Stromal cell of bone marrow (primary cell): ENCODE measurements at places on chromosomes 4 and X.

DNA sequence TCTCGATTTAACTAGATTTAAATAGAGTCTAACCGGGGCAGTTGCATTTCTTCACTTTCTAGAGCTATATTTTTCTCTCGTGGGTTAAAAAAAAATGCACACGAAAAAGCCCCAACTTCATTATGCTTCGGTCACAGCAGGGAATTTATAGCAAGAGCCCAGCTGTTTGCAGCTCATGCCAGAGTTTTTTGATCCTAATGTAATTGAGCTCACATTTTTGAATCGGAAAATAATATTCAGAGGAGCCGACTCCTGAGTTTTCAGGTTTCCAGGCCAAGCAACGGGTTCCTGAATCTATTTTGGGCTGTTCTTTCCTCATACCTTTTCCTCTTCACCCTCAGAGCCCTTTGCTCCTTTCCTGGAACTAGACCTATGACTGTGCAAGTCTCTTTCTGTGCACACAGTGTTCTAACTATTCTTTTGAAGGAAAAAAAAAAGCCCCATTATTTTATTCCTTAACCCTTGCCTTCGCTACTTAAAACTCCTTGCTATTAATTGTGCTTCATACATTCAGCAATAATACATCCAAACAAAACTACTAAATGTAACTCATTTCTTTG lies 27.5 kb upstream of the ESX1 start:
- no peak for DNase-seq

DNA sequence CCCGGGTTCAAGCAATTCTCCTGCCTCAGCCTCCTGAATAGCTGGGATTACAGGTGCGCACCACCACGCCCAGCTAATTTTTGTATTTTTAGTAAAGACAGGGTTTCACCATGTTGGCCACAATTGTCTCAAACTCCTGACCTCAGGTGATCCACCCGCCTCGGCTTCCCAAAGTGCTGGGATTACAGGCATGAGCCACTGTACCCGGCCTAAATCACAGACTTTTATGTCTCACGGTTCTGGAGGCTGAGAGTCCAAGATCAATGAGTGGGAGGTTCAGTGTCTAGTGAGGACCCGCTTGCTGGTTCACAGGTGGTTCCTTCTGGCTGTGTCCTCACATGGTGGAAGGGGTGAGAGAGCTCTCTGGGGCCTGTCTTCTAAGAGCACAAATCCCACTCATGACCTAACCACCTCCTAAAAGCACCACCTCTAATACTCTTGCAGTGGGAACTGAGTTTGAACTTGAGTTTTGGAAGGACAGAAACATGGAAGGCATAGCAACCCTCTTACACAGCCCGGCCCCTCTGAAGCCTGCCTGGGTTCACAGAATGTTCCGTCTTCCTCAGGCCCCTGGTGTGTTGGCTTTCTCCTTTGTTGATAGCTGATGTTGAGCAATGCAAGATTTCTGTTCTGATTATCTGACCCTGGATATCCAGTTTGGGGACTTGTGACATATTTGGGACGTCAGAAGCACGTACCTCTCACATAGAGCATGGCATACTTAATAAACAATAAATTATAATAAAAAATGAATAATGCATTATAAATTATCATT lies 1.9 kb upstream of the AKAP17A start:
- no peak for DNase-seq

- DNase-seq: no peak
Measured at GRCh38 chr4:77505275-77505957, 100.2 kb upstream of the CXCL13 start.

DNA sequence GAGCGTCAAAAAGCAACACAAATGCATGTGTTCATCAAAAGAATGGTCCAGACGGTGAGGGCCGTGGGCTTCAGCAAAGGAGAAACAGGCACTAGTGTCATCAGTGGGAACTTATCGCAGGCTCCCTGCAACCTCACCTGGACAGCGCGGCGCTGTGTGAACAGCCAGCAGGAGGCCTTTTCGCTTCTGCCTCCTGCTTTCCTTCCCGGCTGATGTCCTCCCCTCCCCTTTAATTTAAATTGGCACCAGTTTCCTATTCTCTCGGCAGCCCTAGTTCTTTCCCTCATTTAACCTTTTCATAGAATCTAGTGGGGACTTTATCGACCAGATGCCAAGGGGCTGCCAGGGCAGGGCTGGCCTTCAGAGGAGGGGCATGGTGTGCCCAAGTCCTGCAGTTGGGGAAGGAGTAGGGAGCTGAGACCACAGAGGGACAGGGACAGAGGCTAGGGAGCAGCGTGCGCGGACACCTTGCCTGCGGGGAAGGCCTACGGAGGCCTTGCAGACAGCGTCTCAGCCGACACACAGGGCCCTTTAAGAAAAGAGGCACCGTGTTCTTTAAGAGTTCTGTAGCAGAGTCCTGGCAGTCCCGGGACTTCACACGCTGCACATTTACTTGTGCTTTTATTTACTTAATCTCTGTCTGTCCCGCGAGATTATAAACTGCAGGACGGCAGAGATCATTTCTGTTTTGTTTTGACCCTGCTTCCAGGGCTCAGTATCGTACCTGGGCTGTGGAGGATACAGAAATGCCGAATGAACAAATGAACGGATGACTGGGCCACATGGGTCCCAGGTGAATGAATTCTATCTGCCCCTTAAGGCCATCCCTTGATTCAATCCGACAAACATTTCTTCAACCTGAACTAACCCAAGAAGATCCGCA lies 8.4 kb upstream of the SORBS2 start:
- DNase-seq: no peak

- no peak for DNase-seq
Measured at GRCh38 chr4:41212616-41213203, 1.6 kb downstream of the APBB2 start.

DNA sequence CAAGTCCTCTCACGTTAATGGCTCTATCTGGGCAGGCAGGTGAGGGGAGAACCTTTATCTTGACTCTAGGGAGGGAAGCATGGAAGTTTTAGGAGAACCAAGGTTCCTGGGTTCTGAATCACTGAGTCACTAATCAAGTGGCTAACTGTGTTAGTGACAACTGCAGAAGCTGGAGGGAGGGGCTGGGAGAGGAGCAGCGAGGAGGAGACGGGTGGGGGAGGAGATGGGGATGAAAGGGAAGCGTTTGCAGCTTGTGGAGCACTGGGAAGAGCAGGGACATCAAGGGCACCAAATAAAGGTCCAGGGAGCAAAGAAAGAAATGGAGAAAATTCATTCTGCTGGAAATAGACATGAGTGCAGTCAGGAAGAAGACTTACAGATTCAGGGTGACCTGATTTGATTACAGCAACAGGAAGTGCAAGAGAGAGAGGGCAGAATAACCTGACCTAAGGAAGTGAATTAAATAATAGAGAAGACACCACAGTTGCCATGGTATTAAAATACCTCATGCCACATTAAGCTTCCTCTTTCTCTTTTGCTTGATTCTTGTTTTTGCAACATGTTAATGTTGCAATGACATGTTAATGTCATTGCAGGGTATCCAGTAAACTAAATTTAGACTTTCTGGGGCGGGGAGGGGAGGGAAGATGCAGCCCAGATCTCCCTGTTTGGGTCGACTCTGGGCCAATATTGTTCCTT lies 4.5 kb upstream of the SETD7 start:
- DNase-seq: no peak

- no peak for DNase-seq
Measured at GRCh38 chr4:30939069-30939468, 218.9 kb downstream of the PCDH7 start.

DNA sequence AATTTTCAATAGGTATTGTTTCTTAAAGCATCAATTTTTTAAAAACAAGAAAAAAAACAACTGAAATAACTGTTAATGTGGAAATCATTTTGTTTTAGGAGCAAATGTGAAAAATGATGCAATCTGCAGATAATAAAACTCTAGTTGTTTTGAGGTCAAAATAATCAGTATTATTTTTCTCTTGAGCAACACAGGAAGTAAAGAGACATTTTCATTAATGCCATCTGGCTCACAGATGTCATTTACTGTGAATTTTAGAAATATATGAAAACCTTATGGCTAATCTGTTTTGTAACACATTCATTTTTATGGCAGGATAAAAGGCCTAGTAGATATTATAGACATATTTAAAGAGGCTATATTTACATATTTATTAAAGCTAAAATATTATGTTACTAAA lies 141.6 kb downstream of the PCDH18 start:
- DNase-seq: no peak

DNA sequence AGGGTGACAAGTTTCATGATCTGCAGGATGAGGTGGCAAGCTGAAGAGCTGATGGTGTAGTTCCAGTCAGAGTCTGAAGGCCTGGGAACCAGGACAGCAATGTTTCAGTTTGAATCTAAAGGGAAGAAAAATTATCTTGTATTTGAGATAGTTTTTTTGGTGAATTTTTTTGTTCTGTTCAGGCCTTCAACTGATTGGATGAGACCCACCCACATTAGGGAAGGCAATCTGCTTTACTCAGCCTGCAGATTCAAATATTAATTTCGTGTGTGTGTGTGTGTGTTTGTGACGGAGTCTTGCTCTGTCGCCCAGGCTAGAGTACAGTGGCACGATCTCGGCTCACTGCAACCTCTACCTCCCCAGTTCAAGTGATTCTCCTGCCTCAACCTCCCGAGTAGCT lies 22.1 kb upstream of the SMIM14 start:
- no peak for DNase-seq

DNA sequence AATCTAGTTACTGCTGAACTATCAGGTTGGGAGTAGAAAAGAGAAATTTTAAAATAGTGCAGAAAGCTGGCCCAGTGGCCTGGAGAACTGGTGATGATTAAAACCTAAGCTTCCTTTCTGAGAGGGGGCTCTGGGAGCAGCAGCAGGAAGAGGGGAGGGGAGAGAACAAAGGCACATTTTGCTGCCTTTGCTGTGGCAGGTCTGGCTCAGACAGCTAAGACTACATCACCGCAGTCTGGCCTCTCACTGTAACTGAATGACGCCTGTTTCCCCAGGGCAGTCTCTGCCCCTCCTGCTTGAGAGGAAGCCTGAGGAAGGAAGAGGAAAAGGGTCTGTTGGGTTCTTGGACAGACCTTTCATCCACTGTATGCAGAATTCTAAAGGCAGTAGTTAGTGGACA lies 148.5 kb downstream of the FRAS1 start:
- DNase-seq: no peak

DNA sequence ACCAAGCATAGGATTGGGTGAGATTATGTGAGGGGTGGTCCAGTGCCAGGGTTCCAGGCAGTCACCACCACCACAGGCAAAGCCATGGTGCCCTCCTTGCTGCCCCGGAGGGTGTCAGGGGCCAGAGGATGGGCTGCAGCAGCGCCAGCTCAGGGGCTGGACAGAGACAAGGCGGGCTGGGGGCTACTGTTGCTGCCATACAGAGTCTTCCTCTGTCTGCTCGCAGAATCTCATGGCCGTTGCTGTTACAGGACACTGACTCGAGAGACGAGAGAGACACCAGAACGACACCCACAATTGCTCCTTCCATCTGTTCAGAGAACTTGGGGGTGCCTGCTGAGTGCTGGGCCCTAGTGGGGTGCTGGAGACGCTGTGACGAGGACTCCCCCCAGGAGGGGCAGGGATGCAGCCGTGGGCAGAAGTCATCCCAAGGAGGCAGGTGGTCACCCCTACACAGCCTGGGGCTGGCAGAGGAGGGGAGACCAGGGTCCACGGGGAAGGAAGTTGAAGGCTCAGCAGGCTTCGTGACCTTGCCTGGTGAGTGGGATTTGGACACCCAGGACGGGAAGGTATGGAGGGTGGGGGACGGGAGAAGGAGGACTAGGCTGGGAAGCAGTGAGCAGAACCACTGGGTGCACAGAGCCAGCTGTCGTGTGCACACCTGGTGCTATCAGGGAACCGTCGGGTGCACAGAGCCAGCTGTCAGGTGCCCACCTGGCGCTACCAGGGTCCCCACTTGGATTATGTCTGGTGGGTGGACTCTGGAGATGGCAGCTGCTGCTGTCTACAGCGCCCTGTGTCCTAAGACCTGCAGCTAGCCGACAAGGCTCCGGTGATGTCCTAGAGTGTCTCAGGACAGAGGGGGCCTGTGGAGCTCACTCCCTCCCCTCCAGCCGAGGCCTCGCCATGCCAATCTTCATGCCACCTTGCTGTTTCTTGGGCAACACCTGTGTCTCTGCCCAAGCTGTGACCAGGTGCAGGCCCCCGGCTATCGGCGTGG lies 43.9 kb upstream of the HMX1 start:
- DNase-seq: no peak

DNA sequence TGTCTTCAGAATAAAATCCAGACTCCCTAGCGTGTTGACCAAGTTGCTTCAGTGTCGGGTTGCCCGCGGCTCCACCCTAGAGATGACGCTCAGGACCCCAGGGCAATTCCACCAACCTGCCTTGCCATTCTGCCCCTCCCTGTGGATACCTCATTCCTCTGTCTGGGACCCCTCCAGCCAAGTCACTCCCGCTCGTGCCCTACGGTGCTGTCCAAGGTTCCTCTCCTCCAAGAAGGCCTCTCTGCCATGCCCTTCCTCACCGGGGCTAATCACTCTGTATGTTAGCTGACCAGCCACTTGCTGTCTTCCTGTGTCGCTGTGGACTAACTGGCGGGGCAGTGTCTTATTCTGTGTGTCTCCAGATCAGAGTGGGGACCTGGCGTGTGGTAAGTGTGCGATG lies 46.6 kb downstream of the TENM3 start:
- DNase-seq: no peak

DNA sequence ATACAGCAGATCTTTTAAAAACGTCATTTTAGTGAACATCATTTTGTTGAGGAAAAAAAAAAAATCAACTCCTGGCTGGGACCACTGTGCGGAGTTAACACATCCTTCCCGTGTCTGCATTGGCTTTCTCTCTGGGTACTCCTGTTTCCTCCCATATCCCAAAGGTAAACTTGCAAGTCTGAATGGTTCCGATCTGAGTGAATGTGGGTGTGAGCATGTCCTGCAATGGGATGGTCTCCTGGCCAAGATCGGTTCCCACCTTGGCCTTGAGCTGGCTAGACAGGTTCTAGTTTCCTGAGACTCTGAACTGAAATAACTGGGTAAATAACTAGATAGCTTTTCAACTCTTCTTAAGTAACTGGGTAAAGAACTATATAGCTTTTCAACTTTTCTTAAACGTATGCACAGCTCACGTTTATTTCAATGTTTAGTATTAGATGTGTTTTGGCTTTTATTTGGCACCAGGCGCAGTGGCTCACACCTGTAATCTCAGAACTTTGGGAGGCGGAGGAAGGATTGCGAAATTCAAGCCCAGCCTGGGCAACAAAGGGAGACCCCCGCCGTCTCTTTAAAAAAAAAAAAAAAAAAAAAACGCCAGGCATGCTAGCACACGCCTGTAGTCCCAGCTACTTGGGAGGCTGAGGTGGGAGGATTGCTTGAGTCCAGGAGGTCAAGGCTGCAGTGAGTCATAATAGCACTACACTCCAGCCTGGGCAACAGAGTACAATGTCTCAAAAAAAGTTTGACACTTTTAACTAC lies 14.0 kb downstream of the RBMX start:
- DNase-seq: no peak

DNA sequence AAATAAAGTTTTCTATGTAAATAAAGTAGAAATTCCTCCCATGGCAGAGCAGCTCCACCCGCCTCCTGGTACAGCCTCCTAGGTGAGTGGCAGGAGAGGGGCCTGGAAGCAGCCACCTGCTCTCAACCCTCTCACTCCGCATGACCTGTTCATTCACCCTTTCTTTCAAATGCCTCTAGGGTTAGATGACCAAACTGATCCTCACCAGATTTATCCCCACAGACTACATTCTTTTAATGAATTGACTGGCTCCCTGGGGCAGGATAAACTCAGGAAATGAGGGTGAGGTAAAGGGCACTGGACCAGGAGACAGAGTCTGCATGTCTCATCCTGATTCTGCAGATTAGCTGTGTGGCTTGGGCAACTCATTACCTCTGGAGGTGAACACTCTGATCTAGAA lies 32.6 kb upstream of the NKX6-1 start:
- no peak for DNase-seq

GRCh38 chrX:49303346-49303745 lies at the start of gene GAGE10:
Gene GAGE10 (plus strand): TSS chrX:49303646. CDS start chrX:49304860, 1,214 bp downstream.
- no peak for DNase-seq
